ENCODE measurements at places on chromosomes 16 and 17. TPM values are rescaled to one million over a fixed set of nuclear protein-coding genes. Genes with fewer than 3 reads are reported as not detected.

Gene PRR35
- total RNA-seq, result not detected

Gene PYDC1
- not detected for total RNA-seq

DNA sequence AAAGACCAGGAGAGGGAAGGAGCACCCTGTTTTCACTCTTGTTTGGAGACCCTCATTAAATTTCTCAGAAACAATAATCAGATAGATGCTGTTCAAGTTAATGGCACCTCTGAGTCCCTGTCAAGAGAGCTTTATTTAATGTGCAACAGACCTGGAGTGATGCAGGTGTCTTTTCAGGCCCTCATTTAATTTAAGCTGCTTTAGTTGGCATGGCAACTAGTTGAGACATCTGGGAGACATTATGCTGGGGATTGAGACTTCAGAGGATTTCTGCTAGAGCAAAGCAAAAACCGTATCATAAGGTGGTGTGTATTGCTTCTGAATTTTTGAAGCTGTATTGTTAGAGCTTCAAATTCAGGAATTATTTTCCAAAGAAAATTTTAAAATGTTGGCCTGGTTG lies 108.5 kb downstream of the NLK start:
- H3K27me3 ChIP-seq, result no peaks in the 10 kb centered on the region
- no peaks in the 10 kb centered on the region for H3K36me3 ChIP-seq
- DNase-seq, result no peak
- no peak overlapping the region for H3K4me3 ChIP-seq

DNA sequence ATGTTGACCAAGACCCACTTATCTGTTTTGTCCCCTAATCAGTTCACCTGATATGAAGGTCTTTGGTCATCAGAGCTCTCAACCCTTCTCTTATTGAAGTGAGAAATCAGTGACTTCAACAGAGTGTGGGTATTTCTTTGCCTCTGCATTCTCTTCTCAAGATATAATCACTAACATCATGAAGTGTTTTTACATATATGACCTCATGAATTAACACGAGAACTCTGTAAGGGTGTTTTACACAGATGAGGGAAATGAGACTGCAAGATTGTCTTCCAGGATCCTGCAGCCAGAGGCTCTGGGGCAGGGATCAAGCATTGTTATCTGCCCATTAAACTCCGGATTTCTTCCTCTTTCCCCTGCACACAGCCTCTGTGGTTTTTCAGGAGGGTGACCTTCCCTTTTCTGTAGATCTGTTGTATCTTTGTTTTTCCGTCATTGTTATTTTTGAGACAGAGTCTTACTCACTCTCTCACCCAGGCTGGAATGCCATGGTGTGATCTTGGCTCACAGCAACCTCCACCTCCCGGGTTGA lies 22.7 kb downstream of the LCMT1 start:
- peaks cover 98% of the 10 kb centered on the region for H3K36me3 ChIP-seq
- H3K27ac ChIP-seq, result no peak overlapping the region
- H3K27me3 ChIP-seq, result no peaks in the 10 kb centered on the region
- no peak overlapping the region for H3K4me3 ChIP-seq
- DNase-seq, result no peak
- no peaks in the 10 kb centered on the region for H3K4me1 ChIP-seq

GRCh38 chr17:15287538-15288267 lies 22.6 kb upstream of the PMP22 start:
- no peak overlapping the region for H3K4me3 ChIP-seq
- no peaks in the 10 kb centered on the region for H3K36me3 ChIP-seq
- peak; percentile 81 for DNase-seq
- no peaks in the 10 kb centered on the region for H3K27me3 ChIP-seq
- peak overlapping the region; percentile 44 for H3K27ac ChIP-seq
